ENCODE measurements at places on chromosomes 13 and 19.

GRCh38 chr13:25939961-25940687 lies 111.7 kb downstream of the SHISA2 start:
- no peak for DNase-seq

GRCh38 chr13:51906581-51906980 lies 44.8 kb downstream of the CCDC70 start:
- no peak for DNase-seq

DNA sequence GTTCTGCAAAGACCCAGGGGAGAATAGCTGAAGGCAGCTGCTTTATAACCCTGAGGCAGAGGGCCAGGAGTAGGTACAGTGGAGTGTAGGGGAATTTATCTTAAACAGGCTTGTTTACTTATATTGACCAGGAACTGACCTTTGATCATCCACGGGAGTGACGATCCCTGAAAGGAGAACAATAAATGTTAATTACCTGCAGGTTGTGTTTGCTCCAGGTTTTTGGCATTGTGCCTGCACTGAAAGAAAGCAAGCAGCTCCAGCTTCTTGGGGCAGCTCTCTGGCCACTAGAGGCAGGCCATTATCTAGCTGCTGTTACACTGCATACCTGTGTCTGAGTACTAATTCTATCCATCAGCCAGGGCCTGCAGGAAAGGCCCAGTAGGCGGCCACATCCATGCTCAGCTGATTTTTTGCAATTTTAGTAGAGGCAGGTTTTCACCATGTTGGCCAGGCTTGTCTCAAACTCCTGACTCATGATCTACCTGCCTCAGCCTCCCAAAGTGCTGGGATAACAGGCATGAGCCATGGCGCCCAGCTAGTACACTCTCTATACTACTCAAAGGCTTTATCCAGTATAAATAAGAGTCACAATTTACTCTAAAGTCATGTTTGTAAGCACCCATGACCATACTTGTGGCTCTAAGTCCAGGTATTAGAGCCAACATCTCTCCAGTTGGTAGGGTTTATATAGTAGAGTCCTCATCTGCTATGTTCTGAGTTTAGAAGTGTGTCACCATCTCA lies 8.5 kb upstream of the ZNF91 start:
- DNase-seq = no peak

DNA sequence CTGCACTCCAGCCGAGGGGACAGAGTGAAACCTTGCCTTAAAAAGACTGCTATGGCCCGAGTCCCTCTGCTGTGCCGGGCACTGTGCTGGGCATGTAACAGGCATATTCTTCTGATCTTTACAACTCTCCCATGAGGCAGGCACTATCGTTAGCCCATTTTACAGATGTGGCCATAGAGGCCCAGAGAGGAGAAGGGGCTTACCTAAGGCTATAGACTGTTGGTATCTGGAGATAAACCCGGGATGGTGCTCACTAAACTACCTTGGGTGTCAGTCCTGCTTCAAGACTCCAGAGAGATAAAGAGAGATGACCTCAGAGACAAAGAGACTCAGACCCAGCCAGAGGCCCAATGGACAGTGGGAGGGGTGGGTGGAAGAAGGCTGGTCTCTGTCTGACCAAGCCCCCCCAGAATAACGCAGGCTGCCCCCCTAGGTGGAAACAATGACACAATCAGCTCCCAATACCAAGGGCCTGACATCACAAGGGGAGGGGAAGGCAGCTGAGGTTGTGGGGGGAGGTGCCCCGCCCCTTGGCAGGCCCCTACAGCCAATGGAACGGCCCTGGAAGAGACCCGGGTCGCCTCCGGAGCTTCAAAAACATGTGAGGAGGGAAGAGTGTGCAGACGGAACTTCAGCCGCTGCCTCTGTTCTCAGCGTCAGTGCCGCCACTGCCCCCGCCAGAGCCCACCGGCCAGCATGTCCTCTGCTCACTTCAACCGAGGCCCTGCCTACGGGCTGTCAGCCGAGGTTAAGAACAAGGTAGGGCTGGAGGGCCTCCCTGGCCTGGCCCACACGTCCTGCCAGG lies at the start of gene CNN1:
Gene CNN1, plus strand, starts transcription at position 620 of the 805 bp plus-strand sequence. Its CDS starts 77 bp downstream, at position 697.
- no peak for DNase-seq

DNA sequence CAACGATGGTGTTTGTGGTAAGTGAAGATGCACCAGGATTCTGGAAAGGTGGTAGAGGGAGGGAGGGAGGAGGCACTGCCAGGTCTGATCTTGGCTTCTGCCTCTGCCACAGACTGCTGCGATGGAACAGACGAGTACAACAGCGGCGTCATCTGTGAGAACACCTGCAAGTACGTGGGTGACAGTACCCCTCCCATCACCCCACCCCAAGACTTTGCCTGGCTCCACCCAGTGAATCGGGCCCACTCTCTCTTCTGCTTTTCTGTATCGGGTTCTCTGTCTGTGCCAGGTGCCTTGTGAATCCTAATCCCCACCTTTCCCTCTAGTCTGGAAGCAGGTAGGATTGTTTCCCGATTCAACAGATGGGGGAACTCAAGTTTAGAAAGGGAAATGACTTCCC lies 2.5 kb downstream of the PRKCSH start:
- no peak for DNase-seq

- DNase-seq = no peak
These were observed 114.2 kb downstream of the TRPC4 start for GRCh38 chr13:37755349-37755748.

DNA sequence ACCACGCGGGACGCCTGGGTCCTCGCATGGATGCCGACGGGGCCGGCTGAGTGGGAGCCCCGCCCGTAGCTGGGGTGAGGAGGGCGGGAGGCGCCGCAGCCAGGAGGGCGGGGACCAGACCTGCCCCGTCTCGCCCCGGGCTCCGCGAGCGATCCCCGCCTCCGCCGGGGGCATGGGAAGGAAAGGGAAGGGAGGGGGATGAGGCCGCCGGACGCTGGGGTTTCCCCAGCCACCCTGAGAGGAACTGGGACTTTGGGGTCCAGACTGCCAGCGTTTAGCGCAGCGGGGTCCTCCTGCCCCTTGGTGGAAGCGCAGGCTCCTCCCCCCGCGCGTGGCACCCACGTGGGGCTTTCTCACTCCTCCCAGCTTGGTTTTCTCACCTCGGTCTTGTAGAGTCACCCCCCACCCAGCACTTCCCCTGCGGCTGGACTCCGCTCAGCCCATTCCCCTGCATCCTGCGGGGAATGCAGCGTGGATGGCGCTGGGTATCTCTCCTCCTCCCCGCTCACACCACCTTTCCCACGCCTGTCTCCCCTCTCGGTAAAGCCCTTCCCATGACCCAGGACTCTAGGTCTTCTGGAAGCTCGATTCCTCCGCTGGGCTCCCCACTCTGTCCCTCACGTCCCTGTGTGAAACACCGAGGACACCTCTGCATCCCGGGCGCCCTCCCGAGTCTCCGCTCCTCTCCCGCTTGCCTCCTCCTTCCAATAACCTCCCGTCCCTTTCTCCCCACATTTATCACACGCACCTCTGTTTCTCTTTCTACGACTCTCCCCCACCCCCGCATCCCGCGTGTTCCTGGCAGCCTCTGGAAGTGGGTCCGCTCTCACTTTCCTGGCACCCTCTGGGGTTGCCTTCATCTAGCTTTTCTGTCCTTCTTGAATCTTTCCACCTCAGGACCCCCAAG lies 2.1 kb downstream of the TGFB1 start:
- DNase-seq = peak; percentile 83

DNA sequence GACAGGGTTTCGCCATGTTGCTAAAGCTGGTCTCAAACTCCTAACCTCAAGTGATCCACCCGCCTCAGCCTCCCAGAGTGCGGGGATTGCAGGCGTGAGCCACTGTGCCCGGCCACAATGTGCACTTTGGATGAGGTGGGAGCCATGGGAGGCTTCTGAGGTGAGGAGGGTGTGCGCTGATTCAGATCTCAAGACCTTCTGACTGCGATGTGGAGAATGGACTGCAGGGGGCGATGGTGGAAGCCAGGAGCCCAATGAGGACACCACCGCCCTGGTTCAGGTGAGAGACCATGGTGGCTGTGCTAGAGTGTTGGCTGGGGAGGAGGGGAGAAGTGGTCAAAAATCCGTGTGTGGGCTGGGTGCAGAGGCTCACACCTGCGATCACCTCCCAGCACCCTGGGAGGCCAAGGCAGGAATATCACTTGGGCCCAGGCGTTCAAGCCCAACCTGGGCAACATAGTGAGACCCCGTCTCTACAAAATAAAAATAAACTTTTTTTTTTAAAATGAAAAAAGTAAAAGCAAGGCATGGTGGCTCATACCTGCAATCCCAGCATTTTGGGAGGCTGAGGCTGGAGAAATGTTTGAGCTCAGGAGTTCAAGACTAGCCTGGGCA lies 5.6 kb downstream of the INAFM1 start:
- peak; percentile 45 for DNase-seq

DNA sequence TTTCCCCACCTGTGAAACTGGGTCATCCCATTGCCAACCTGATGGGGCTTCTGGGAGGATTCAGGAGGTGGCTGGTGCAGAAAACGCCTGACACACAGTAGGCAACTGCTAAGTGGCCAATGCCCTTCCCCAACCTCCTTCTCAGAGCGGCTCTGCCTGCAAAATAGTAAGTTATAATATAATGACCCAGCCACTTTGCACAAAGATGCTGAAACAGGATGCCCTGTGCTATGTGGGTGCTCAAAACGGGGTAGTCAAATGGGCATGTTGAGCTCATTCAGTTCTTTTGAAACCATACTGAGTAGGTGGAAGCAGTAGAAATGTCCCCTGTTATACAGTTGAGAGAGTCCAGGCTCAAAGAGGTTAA lies 507 bp downstream of the MARCHF2 start:
- DNase-seq = no peak

DNA sequence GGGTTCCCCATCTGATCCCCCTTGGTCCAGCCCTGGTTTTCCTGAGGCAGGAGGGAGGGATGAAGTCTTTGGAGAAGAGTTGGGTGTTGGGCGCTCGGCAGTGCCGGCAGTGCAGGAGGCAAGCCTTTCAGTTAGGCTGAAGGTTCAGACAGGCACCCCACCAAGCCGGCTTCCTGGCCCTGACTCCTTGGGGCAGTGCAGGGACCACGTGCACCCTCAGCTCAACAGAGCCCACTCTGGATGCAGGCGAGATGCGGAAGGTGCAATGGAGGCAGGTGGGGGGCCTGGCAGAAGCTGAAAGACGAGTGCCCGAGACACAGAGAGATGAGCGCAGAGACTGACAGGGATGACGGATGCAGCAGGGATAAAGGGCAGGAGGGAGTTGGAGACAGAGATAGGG lies 11.1 kb downstream of the MAMSTR start:
- no peak for DNase-seq

GRCh38 chr19:5339198-5339949 lies 1.2 kb downstream of the PTPRS start:
- DNase-seq = no peak

- DNase-seq = no peak
These were observed 29.4 kb downstream of the DNAJC3 start for GRCh38 chr13:95706356-95706755.

GRCh38 chr13:41590643-41591042 lies 133.3 kb downstream of the RGCC start:
- no peak for DNase-seq

Data from T-helper 9 cell (primary cell).